Dorsolateral prefrontal cortex (tissue), 122 donors: ENCODE measurements at places on chromosomes 5 and 9.
A peak's percentile ranks its signal among the peaks of the same experiment; 100 is the strongest.

- no peak for DNase-seq
Measured at GRCh38 chr5:68087866-68088265, 127.7 kb upstream of the PIK3R1 start.

DNA sequence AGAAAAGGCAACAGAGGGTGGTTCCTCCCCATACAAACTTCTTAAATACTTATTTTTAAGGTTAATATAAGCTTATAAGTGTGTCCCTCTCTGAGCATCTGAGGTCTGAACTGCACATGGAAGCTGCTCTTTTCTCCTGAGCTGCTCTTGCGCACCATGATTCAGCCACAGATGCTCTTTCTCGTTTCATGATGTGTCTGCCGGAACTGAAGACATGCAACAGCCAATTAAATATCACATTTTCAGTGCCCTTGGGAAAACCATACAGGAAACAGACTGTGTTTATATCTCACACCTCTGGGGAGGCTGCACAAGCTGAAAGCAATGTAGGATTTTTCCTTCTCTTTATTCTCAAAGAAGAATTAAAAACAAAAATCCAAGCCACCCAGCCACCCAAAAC, 96.8 kb upstream of the NREP start:
- DNase-seq, result no peak

DNA sequence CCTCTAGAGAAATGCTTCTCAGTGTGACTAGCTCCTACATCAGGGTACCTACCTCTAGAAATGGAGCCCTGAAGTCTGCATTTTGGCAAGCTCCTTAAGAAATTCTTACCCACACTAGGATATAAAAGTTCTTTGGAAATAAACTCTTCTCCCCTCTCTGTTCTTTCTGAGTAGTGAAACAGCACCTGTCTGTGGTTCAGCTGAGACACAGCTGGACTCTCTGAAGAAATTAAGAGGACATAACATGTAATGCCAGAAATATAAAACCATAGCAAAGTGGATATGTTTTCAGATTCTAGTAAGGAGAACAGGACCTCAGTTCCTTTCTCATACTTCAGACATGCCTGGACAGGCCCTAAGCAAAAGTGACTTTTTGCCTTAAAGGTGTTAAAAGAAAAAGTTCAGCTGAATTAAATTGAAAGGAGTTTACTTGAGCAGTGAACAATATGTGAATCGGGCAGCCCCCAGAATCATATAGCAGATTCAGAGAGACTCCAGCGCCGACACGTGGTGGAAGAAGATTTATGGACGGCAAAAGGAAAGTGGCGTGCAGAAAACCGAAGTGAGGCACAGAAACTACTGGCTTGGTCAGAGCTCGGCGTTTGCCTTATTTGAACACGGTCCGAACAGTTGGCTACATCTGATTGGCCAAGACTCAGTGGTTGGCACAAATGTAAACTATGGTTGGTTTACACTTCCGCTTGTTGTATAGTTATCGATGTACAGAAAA, 64.5 kb downstream of the PRKACG start:
- DNase-seq, result no peak

- DNase-seq, result no peak
Measured at GRCh38 chr9:109989296-109989695, 209.3 kb downstream of the PALM2AKAP2 start.

- DNase-seq, result no peak
Measured at GRCh38 chr5:161165998-161166660, 314.1 kb upstream of the ATP10B start.

GRCh38 chr5:1021136-1021968, 12.8 kb downstream of the NKD2 start:
- DNase-seq, result peak; percentile 22
